Activated T-helper 1 cell treated with anti-CD3 and anti-CD28 coated beads, Interleukin-12 subunit alpha, Interleukin-12 subunit beta, Interleukin-2, Interleukin-4 antibody, amounts not matched to agents 30 ng/mL and 10 ng/mL and 1 ng/mL, durations not matched to agents 14 hours and 24 hours and 36 hours (primary cell): ENCODE measurements at places on chromosomes 12 and 14.

DNA sequence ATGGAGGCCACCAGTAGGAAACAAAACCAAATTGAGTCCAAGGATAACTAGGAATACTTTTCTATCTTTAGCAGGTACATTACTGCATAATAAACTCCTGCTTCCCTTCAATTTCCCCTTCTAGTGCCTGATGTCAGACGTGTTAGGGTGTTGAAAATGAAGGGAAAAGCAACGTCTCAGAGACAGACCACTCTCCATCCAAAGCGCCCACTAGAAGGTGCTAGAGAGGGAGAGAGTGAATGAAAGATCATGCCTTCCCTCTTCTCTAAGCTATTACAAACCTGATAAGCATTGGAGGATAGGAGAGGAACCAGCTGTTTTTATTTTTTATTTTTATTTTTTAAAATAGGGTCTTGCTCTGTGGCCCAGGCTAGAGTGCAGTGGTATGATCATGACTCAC is 64.1 kb downstream of the ZNF641 start:
- no peak for DNase-seq

- DNase-seq, result no peak
Observed at GRCh38 chr14:73168274-73168673, 32.0 kb downstream of the PSEN1 start.

DNA sequence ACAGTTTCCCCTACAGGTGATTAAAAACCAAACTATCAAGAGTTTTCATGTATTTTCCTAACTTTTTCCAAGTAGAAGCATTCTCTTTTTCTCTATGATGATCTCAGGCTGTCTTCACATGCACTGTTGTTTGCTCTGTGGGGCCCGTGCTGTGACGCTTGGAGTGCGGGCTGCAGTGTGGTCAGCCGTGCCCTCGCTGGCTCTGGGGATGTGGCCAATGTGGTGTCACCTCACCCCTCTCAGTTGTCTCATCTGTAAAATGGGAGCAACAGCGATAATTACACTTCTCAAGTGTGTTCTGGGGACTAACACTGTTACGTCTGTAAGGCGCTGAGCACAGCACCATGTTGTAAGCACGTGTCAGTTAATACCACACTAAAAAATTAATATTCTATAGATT is 28.6 kb downstream of the DDX51 start:
- DNase-seq, result no peak

GRCh38 chr12:127925971-127926370 is 341.0 kb upstream of the TMEM132C start:
- no peak for DNase-seq

DNA sequence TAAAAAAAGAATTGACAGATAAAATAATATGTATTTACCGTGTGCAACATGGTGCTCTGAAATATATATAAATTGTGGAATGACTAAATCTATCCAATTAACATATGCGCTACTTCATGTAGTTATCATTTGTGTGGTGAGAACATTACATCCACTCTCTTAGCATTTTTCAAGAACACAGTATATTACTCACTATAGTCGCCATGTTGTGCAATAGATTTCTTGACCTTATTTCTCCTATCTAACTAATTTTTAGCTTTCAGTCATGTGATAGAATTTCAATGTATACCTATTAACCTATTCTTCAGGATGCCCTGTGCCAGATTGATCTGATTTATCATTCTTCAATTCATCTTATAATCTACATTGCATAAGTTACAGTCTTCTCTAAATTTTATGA is 178.6 kb downstream of the BCAT1 start:
- no peak for DNase-seq

DNA sequence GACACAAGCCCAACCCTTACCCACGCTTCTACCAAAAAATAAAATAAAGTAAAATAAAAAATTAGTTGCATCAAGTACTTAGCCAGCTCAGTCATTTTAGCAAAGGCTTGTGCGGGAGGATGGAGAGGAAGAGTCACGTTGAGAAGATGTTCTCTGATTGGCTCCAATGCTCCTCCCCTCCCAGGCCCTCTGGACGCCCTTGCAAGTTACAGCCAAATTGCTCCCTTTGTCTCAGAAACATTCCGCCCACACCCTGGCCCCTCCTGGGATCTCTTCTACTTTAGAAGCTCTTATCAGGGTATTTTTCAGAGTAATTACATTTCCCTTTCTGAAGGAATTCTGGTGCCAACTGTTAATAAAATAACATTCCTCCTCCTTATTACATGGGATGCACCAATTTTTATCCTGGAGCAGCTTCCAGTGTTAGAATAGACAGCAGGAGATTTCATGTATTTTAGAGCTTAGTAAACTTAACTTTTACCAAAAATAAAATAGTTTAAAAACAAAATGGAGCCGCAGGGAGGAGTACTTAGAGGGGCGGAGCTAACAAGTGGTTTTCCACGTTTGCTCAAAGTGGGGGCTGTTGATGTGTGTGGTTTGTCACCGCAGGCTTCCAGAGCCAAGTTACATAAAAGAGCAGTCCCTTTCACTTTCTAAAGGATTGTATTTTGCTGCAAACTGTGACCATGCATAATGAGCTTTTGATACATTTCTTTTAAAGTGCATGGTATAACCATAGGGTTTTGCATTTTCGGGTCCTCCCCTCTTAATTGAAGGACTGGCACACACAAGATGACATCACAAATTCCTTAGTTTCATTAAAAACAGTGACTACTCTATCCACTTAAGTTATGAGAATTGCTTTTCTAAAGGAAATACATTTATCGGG is 71.7 kb upstream of the RAP1B start:
- DNase-seq, result peak; percentile 54

- DNase-seq, result no peak
Observed at GRCh38 chr14:81819344-81819743, 285.7 kb upstream of the SEL1L start.

DNA sequence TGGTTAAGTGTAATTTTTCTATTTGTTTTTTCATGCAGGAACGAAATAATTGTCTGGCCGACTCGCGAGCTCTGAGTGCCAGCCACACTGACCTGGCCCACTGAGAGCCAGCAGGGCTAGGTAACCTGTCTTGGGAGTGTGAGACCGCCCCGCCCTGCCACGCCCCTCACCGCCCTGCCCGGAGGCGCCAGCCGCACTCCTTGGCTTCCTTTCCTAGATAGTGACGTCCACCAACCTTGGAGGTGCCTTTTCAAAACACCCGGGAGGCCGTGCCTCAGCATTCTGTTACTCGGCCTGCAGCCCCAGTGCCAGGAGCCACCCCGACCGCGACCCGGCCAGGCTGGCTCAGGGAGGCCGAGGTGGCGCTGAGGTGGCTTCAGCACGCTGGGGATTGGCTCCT is 21.7 kb downstream of the XRCC3 start:
- no peak for DNase-seq

DNA sequence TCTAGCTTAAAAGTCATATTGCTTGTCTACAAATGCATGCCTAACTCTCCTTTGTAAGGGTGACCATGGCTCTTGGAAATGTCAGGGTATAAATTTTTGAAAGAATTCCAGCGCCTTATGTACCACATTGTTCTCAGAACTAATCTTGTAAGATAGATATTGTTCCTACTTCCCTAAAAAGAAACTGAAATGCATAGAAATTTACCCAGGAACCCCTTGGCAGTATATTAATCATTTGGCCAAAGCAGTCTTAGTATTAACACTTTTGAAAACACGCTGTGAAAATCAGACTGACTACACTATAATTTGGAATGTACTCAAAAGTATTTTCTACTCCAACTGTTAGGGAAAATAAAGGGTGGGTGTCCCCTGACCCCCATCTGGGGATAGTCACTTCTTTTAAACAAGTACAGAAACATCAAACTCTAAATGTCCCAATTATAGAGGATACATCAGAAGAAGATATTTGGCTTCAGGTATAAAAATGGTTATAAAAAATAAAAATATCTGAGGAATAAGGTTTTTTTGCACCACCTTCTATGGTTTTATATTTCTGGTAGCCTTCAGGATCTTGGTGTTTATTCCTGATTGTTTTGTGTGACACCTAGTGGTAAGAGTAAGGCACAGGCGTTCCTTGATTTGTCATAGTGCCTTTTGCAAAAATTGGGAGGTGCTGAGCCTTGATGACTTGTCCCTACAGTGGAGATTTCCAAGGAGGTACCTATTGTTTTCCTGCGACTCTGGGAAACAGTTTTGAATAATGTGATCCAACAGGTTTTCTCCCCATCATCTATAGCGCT is 2.2 kb upstream of the NFKBIA start:
- DNase-seq, result no peak

DNA sequence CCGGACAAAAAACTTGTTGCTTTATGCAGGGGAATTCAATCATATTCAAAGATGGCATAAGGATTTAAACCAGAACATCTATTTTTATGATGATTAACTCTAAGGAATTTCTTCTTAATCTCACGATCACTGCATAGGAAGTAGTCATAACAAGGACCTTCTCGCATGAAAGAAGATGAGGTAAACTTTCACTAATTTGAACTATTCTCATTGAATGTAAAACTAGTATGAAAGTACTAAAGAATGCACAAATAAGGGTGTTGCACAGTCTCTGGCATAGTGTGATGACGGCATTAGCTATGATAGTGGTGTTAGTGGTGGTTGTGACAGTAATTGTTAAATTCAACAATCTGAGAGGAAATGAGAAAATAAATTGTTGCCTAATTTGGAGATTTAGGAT is 280.0 kb downstream of the SLC6A15 start:
- DNase-seq, result no peak

DNA sequence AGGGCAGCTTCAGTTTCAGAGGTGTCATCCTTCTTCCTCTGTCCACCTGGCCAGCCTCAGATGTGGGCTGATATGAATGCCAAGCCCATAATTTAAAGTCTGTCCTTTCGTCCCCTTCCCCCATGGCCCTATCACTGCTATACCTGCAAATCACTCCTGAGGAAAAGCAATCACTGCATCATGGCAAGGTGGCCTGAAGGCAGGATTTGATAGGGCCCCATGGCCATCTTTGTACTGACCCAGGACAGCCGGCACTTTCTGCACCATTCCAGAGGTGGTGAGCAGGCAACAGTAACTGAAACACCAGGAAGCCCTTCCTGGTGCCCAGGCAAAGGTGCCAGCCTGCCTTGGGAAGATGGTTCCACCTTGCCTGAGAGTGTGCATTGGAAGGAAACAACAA is 60.8 kb downstream of the ANO2 start:
- no peak for DNase-seq

- DNase-seq, result peak; percentile 22
Observed at GRCh38 chr12:12072064-12072760, 1.5 kb downstream of the BCL2L14 start.

DNA sequence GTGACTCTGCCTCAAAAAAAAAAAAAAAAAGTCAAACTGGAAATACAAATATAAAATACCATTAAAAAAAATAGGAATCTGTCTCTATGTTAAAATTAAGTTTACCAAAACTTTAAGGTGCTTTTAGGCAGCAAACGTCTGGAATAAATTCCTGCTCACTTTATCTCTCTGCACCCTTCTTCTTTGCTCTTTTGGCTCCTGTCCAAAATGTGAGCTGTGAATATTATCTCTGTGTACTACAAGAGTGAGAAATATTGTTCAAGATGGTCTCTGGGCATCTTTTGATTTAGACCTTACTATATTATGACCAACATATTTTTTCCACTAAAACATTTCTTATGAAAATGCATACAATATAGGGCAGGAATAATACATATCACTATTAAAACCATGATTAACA is 63.7 kb downstream of the PUS7L start:
- no peak for DNase-seq

DNA sequence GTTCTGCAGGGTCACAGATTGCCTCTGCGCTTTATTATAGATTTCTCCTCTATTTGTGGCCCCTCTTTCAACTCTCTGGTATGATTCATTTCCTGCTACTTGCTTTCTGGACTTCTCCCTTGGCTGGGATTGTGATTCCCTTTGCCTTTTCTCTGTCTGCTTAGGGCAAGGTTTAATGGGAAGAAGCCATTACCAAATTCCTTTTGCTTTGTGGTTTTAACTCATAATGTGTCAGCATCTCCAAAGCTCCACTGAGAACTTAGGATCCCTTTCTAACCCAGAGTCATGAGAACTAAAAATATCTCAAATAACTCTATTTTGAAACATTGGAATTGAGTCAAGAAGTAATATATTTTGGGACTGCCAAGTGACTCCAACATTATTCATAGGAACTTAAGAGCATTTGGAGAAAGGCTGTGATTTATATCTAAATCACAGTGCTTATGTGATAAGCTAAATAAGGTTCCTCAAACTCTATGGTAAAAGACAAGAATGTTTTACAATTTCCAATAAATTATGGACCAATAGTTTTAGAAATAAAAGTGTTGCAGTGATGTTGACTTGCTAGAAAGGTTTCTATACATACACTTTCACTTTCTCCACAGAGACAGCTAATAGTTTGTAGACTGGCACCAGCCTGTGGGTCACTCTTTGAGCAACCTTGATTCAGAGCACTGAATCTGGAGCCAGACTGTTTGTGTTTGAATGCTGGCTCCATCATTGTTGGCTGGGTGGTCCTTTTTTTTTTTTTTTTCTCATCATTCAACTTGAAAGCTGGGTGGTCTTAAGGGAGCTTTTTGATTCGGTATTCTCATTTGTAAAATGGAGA is 93.9 kb downstream of the DACT1 start:
- DNase-seq, result no peak

DNA sequence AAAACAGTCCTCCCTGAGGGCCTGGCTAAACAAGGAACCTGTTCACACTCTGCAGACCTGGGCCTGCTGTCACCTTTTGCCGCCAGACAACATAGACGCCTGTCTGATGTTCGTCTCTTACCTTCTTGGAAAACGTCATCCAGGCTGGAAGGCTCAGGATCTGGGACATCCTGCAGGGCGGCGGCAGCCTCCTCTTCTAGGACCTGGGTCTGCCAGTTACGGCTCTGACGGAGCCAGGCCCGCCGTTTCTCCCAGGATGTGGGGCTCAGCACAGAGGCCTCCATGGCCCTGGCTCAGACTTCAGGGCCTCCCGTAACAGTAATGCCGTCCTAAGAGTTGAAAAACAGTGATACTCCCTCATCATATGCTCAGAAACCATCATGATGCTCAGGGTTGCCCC is 10.3 kb downstream of the TESPA1 start:
- no peak for DNase-seq

DNA sequence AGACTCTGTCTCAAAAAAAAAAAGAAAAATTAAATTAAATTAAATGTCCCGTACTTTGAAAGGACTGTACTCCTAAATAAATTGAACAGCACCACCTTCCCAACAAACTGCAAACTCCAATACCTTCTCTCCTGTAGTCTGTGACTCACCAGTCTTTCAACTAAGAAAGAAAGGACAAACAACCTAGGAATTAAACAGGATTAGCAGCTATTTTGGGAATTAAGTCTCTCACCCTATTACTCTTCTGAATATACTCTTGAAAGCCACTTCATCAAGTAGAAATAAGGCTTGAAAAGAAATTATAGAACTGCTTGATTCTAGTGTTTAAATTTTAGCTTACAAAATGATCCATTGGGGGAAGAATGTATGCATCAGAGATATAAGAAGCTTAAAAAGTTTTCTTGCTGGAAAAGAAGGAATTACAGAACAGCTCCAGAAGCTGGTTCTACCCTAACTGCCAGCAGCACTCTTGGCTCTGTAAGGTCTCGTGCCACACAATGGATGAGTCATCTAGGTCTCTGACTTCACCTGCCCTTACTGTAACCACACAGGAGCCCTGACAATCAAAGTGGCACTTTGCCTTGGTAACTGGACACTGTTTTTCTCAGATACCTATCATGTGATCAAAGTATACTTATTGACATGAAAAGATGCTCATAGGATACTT is 57.0 kb upstream of the CERS5 start:
- DNase-seq, result no peak

GRCh38 chr14:103480595-103480994 is 42.0 kb downstream of the CKB start:
- DNase-seq, result no peak

- DNase-seq, result no peak
Observed at GRCh38 chr14:95697764-95698163, 11.5 kb downstream of the TCL1B start.
